ENCODE measurements at places on chromosomes 16 and 17. TPM values are rescaled to one million over a fixed set of nuclear protein-coding genes. Genes with fewer than 3 reads are reported as not detected.

GRCh38 chr17:63609816-63610573 is 9.3 kb downstream of the TACO1 start:
- DNase-seq: no peak

- DNase-seq: no peak
These were observed 97.1 kb downstream of the TMEM100 start for GRCh38 chr17:55625521-55625920.

GRCh38 chr17:4304417-4305027 is 40.7 kb upstream of the ANKFY1 start:
- no peak for DNase-seq

DNA sequence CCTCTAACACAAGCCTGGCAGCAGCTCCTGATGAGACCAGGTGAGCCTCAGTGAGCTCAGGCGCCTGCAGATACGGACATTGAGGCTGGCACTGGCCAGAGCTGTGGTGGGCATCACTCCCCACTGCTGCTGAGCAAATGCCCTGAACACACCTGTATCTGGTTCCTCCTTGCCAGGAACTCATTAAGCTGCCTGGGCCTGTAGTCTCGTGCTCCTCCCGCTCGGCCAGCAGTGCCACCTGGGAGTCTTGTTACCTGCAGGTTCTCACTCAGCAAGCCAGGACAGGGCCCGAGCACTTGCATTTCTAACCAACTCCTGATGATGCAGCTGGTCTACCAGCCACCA is 13.3 kb downstream of the EIF4A3 start:
- DNase-seq: no peak

GRCh38 chr16:46747777-46748651 is at the start of gene MYLK3:
MYLK3 (minus strand) TSS chr16:46748344; CDS start chr16:46748193, 151 bp downstream.
- DNase-seq: peak; percentile 91

The C1QTNF8 gene
- total RNA-seq: not detected

DNA sequence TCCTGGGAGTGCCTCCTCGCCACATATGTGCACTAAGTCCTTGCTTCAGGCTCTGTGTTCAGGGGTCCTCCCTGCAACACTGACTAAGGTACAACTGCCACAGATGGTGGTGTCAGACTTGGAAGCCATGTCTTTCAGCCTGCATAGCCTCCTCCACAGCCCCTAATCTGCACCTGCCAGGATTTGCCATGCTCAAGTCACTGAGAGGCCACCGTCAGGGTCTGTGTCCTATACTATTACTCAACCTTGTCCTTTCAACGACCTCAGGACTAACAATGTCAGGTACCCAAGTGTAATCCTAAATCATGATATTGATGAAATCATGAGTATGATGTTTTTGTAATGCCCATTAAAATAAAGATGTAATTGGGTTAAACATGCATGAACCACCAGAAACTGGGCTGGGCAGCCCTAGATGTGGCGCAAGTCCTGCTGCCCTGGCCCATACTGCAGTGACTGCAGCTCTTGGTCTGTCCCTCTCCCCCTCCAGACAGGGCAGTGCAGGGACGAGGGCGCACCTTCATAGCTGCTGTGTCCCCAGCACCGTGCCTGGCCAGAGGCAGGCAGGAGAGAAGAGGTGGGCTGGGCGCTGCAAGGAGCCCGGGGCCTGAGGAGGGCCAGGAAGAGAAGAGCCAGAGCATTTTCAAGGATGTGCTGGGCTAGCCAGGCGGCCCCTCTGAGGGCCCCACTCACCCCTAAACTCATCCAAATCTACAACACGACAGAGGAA is 198.0 kb downstream of the ZNF423 start:
- DNase-seq: no peak
